ENCODE measurements at places on chromosomes 2 and 18.
A peak's percentile ranks its signal among the peaks of the same experiment; 100 is the strongest.

- no peak for DNase-seq
Observed at GRCh38 chr2:174431902-174432301, 36.4 kb downstream of the SCRN3 start.

GRCh38 chr2:180677930-180678624 lies 302.3 kb upstream of the UBE2E3 start:
- DNase-seq: no peak

- DNase-seq: no peak
Observed at GRCh38 chr2:6791682-6792081, 74.0 kb downstream of the CMPK2 start.

- DNase-seq: no peak
Observed at GRCh38 chr18:59954755-59955156, 55.0 kb downstream of the PMAIP1 start.

DNA sequence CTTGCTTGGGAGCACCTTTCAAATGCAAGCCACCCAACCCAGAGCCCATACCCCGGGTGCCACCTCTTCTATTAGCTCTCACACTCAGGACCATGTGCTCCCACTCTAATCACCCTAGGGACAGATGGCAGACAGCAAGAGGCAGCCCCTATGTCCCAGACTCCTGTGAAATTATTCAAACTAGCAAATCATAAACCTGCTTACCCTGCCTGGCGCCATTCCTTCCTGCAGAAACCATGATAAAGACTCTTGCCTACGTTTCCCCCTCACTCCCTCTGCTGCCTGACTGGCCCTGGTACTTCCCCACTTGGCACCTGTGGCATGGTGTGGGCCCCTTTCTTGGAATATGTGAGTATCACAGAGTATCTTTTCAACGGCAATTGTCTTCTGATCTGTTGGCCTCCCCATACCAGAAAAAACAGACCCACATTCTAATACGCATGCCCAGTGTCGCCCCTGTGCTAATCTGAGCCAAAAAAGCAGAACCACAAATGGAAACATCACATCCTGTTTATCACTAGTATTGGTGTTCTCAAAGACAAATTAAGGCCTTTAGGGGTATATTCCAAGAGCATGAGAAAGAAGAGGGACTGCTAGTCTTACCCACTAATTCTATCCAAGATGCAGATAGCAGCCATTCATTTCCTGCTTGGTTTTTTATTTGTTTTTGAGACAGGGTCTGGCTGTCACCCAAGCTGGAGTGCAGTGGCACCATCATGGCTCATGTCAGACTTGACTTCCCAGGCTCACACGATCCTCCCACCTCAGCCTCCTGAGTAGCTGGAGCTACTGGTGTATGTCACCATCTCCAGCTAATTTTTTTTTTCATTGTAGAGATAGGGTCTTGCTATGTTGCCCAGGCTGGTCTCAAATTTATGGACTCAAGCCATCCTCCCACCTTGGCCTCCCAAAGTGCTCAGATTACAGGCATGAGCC lies 44.1 kb upstream of the TTC39C start:
- no peak for DNase-seq

- DNase-seq: peak; percentile 10
Observed at GRCh38 chr2:40639320-40639719, 187.4 kb upstream of the SLC8A1 start.

- DNase-seq: no peak
Observed at GRCh38 chr2:150802635-150803034, 315.2 kb upstream of the RND3 start.

DNA sequence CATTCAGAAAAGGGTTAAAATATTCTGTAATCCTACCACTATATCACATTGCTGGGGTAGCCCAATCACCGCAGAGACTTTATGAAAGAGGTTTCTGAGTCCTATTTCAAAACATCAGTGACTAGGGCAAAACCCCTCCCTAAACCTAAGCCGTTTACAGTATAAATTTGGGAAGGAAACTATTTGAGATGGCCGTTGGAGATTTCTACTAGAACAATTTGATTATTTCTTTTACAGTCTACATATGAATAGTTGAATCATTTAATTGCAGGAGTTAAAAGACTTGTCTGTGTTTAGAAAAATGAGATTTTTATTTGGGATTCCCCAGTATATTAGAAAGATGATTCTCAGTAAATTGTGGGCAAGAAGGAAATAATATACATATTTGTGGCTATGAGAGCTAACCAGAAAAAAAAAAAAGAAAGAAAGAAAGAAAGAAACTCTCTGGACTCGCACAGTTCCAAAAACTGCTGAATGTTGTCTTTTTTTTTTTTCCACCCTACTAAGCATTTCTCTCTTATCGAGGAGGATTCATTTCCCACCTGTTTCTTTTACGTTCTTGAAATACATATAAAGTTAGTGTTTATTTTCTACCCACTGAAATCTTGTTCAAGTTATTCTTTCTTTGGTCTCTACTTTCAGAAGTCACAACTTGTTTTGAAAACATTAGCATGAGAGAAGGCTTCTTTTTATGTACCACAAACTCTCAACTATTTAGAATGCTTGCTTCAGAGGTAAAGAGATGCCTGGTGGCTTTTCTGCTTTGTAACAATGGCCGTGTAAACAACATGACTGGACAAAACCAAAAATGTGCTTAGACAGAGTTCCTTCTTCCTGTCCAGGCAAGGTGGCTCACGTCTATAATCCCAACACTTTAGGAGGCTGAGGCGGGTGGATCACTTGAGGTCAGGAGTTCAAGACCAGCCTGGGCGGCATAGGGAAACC lies 65.9 kb downstream of the BCL2 start:
- no peak for DNase-seq

DNA sequence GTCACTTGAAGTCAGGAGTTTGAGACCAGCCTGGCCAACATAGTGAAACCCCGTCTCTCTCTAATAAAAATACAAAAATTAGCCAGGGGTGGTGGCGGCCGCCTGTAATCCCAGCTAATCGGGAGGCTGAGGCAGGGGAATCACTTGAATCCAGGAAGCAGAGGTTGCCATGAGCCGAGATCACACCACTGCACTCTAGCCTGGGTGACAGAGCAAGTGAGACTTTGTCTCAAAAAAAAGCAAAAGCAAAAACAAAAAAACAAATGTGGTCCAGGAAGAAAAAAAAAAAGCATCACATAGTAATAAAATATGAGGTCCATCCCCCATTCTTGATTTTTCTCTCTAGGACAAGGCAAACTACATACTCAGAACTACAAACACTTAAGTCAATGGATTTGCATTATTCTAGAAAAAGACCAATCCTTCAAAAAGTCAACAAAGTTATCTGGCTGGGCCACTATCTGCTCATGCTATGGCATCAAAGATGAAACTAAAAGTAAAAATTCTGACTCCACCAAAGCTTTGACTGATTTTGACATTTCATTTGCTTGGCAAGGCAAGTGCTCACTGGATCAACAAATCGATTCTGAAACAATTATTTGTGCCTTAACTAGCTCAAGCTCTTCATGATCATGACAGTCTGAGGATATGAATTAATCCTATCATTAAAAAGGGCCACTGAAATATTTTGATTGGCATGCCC lies 28.4 kb downstream of the MEX3C start:
- DNase-seq: no peak

- DNase-seq: no peak
Observed at GRCh38 chr18:5543036-5543680, 639 bp downstream of the EPB41L3 start.

- DNase-seq: no peak
Observed at GRCh38 chr2:170218931-170219330, 41.0 kb downstream of the MYO3B start.

DNA sequence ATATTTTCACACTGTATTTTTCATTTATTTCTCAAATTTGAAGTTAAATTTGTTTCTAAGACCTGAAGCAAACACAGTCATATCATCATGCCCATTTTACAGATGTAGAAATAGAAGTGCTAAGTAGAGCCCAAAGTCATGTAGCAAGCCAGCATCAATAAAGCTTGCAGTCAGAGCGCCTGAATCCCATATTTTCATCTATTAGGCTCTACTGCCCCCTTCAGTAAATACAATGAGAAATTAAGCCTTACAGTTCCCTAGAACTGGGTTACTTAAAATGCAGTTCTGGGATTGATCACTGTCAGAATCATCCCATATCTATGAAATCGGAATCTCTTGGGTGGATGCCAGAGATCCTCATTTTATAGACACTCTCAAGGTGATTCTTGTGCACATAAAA lies 419.9 kb downstream of the TGIF1 start:
- no peak for DNase-seq

DNA sequence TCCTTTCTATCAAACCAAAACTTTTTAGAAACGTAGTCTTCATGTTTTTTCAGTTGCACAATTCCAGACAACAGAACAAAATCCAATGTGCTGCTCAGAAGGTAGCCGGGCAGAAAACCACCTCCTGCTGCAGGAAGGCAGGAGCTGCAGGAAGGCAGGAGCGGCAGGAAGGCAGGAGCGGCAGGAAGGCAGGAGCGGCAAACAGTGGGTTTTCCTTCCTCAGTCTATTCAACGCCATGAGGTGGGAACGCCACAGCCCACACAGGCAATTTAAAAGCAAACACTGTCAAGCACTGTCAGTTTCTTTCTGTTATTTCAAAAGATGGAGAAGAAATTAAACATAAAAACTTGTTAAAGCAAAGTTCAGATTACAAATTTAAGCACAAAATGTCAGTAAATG lies 601.2 kb upstream of the SALL3 start:
- no peak for DNase-seq

DNA sequence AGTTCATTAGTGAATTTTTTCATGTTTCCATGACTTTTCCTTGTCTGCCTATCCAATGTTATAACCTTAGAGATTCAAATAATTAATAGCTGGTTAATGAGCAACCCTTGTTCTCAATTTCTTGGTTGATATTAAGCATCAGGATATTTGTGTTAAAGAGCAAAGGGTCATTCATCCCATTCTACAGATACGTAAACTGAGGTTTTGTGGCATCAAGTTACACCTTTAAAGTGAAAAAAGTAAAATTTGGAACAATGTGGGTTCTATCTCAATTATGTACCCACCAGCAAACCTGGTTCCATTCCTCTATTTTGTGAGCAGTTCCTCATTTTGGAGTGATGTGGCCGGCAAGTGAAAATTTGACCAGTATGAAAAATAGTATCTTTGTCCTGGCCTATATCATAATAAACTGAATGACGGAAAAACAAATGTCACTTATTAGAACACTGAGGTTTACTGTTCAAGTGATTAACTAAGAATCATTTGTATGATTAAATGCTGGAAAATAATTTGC lies 220.5 kb upstream of the ATP5MC3 start:
- DNase-seq: no peak

Measured in skeletal muscle cell (primary cell).